ENCODE measurements at places on chromosomes 2 and 18.

DNA sequence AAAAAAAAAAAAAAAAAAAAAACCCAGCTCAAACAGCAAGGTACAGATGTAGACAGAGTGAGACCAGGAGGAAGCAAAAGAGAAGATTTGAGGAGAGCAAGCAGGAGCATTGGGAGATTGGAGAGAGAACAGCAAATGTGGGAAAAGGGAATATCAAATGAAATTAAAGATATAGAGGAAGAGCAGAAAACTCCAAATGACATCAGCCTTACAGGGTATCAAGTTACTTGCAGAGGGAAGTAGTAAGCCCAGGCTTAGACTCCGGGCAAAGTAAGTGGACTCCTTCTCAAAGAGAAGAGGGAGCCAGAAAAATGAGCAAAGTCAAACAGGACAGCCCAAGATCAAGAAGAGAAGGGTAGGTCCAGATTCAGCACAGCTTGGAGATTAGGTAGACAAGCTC, 93.3 kb upstream of the PPP1CB start:
- DNase-seq: no peak

DNA sequence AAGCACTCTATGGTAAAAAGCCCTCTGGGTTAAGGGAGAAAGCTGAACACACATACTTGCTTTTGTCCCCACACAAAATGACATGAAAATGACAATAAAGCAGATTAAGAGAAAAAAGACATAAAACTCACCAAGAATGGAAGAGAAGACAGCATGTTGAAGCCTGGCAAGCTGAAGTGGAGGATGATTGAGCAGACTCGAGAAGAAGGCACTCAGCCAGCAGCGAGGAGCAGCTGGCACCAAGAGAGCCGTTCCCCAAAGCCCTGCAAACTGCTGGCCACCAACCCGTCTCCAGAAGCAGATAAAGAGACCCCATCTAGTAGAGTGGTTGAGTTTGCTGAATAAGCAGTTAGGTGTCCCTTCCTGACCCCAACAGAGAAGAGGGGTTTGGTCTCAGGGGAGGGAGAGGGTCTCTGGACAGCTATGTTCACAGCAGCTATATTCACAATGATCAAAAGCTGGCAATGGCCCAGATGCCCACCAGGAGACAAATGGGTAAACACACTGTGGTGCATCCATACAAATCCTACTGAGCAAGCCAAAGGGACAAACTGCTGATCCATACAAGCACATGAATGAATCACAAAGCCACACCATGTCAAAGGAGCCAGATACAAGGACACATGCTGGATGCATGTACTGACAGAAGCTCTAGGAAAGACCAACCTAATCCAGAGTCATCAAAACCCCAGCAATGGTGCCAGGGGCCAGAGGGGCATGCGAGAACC, 36.9 kb downstream of the FAM168B start:
- DNase-seq: no peak

- no peak for DNase-seq
Observed at GRCh38 chr2:119692310-119692709, 13.3 kb downstream of the TMEM177 start.

- no peak for DNase-seq
Observed at GRCh38 chr2:15555760-15556193, 5.4 kb downstream of the NBAS start.

GRCh38 chr2:235421618-235422017, 72.2 kb upstream of the AGAP1 start:
- no peak for DNase-seq

DNA sequence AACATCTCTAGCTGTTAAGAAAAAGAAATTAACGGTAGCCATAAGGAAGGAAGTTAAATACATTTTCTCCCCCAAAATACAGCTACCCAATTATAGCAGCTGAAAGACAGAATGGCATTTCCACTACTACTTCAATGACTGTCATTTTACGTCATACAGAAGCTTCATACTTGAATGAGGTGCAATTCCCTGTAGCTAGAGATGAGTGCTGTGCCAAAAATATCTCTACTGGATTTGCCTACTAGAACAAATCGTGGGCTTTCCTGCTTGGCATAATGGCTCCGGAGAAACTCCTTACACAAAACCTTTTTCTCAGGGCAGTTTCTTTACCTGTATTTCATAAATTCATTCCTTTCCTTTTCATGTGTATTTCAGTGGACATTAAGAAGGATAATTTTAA, 36.3 kb upstream of the NRXN1 start:
- DNase-seq: no peak

GRCh38 chr2:45816272-45816671, 164.8 kb downstream of the PRKCE start:
- DNase-seq: no peak

DNA sequence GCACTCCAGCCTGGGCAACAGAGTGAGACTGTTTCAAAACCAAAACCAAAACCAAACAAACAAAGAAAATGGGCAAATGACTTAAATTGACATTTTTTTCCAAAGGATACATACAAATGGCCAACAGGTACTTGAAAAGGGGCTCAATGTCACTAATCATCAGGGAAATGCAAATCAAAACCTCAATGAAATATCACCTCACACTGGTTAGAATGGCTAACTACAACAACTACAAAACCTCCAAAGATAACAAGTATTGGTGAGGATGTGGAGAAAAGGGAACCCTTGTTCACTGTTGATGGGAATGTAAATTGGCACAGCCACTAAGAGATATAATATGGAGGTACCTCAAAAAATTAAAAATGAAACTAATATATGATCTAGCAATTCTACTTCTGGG, 213.2 kb upstream of the HS6ST1 start:
- no peak for DNase-seq

DNA sequence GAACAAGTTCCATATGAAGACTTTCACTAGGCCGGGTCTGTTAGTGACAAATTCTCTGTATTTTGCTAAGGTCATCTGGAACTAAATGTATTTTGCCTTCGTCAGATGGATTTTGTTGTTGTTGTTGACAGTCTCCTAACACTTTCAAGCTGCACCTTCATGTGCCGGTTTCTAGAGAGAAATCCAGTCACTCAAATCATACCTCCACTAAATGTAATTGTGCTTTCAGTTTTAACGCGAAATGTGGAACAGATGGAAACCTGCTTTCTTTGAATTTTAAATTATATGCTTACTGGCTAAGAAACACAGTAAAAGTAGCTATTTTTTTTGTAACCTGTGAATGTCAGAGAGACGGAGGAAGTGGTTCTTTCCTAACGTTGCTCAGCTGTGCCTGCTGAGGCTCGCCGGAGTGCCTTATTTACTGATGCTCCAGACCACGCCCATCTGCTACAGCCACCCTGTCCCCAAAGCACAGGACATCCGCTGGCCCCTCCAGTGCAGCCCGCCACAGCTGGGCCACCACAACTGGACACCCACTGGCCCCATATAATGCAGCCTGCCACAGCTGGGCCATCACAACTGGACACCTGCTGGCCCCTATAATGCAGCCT, 134.7 kb downstream of the PXDN start:
- DNase-seq: no peak

DNA sequence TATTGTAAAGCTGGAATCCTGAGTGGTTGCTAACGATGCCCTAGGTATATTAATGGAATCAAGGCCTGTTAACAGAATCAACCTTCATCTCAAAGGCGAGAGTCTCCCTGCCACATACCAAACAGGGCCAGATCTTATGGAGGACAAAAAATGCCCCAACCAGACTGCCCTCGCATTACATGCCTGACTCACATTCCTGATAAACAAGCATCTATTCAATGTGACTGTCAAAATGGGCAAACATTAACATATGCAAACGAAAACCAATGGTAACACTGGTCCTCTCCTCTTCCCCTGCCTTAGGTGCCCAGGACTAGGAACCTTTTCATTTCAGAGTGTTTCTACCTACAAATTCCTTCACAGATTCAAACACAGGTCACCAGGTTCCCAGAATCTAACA, 83.4 kb downstream of the COL6A3 start:
- DNase-seq: no peak

DNA sequence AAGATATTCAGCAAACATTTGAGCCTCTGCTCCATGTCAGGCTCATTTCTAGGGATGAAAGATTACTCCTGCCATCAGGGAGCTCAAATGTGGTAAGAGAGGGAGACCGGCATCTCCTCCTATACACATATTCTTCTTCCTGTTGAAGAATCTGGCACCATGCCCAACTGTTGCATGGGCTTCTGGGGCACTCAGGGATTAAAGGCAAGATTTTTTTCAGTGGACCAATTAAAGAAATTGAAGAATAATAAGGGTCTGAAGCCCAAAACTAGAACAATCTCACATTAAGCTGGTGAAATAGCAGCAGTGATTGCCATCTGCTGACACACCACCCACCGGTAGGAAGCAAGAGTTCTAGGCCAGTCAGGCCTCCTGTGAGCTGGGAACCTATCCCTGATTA, 145.4 kb upstream of the LYPD6 start:
- no peak for DNase-seq

DNA sequence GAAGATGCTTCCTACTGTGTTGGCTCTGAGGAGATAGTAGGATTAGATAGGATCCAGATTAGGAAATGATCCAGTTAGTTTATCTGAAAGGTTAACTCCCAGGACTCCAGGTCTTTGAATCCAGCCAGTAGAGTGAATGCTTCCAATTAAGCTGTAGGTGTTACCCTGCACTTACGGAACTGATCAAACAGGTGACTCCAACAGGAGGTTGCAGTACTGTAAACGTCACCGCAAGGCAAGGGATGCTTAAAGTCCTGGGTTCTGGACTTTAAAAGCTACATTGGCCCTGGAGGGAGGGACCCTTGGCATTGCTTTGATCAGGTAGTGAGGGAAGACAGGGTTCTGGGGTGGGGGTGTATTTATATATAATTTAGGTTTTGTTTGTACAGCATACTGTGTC, 5.6 kb downstream of the LGALSL start:
- DNase-seq: no peak

DNA sequence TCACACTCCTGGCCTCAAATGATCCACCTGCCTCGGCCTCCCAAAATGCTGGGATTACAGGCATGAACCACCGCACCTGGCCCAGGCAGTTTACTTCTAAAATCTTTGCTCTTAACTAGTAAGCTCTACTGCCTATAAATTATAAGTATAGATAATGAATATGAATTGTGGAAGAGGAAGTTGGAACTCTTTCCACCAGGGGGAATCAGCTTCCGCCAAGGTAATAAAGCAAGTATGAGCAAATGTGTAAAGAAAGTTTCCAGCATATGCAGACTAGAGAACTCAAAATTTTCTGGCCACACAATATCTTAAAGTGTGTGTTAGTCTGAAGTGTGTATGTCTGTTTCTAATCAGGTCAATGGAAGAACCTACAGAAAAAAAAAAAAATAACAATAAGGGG, 68.1 kb downstream of the RMDN2 start:
- no peak for DNase-seq

- DNase-seq: no peak
Observed at GRCh38 chr2:226869371-226869770, 33.5 kb downstream of the RHBDD1 start.

- DNase-seq: no peak
Observed at GRCh38 chr2:11773747-11774525, 27.5 kb downstream of the LPIN1 start.

DNA sequence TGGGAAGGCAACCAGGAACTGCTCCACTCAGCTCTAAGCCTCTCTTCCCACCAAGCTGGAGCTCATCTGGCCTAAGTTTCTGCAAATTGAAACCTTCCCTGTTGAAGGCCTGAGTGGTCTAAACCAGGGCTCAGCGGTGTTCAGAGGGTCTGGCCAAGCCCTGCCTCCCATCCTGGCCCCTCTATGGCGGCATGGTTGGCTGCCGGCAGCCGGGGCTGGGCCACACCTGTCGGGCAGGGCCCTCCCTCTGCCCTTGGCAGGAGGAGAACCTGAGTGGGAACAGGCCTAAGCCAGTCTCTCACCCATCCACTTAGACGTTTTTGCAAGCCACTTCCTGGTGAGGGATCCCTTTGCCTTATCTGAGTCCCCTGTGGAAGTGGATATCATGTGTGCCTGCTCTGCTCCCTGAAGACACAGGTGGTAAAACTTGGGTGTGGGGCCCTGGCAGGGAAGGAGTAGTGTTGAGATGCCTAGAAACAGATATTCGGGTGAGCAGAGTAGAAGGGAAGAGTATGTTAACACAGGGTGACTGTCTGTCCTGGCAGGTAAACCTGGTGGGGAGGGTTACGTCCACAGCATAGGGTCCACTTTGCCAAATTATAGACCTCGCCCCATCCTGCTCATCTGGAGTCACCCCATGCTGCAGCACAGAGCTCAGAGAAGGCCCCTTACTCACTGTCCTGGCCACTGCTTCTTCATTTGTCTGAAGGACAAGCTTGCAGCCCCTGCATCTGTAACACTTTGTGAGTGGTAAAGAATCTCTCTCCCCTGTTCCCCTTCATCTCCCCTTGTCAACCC, 63.0 kb upstream of the SIX2 start:
- DNase-seq: no peak

DNA sequence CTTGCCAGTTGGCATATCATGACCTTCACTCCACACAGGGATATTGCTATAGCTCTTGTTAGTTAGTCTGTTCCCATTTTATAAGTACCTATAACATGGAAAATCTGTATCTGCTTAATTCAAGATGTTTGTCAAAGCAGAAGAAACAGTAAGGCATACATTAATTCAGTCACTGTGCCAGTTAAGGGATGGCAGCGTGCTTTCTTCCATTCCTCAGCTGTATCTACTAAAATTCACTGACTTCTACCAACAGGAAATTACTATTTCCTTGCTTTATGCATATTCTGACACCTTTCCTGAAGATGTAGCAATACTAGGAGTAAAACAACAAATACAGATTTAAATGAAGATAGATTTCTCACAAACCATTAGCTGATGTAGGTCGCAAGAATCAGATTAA, 59.9 kb downstream of the RNF152 start:
- DNase-seq: no peak

DNA sequence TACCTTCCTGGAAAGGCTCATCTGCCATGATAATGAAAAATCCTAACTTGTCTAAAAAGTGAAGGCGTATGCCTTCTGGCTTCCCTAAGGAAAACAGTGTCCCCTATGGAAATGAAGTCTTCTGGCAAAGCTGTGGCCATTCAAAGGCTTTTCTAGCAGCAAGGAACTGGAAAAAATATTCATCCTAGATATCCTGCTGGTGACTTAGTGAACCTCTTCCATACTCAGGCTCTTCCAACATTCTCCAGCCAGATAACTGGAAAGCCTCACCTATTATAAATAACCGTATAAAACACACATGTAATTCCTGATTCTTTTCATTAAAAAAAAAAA, 84.7 kb downstream of the RBMS1 start:
- no peak for DNase-seq

DNA sequence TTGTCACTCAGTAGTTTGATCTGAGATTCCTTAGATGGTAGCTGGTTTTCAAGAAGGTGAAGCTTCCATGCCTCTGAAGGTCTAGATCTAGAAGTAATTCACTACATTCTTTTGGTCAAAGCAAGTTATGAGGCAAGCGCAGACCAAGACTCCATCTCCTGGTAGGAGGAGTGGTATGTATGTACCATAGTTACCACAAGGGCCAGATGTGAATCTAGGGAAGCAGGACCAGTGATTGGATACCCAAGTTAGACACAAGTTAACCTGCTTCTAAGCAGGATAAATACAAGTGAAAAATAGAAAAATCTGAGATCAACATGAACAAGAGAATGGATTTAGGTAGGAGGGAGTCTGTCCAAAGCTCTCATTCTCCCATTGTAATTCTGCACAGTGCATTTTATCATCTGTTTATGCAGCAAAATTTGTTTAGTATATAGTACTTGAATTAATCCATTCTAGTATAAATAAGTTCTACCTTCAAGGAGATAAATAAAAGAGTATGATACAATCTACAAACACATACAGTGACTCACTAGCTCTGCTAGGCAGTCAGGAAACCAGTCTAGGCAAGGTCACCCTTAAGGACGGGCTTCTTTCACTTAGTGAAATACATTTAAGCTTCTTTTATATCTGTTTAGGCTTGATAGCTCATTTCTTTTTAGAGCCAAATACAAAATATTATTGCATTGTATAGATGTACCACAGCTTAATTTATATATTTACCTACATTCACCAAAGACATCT, 14.2 kb upstream of the DOCK10 start:
- DNase-seq: no peak

All from GM04503 (cell line).